Cortex of kidney (tissue), 1 donor: ENCODE measurements at places on chromosomes 13 and 19.

GRCh38 chr13:112685896-112686295 lies 3.9 kb upstream of the ATP11A start:
- DNase-seq, result no peak

GRCh38 chr13:38213314-38213713 lies 136.3 kb upstream of the UFM1 start:
- no peak for DNase-seq

- DNase-seq, result no peak
Measured at GRCh38 chr13:69092615-69093322, 1014.9 kb upstream of the ATXN8OS start.

DNA sequence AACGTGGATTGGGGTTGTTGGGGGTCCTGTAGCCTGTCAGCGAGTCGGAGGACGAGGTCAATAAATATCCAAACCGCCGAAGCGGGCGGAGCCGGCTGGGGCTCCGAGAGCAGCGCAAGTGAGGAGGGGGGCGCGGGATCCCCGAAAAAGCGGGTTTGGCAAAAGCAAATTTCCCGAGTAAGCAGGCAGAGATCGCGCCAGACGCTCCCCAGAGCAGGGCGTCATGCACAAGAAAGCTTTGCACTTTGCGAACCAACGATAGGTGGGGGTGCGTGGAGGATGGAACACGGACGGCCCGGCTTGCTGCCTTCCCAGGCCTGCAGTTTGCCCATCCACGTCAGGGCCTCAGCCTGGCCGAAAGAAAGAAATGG lies 754 bp upstream of the SIX5 start:
- no peak for DNase-seq

GRCh38 chr13:100100115-100100879 lies 11.4 kb downstream of the PCCA start:
- no peak for DNase-seq

GRCh38 chr13:22717036-22717435 lies 463.7 kb upstream of the SGCG start:
- no peak for DNase-seq

DNA sequence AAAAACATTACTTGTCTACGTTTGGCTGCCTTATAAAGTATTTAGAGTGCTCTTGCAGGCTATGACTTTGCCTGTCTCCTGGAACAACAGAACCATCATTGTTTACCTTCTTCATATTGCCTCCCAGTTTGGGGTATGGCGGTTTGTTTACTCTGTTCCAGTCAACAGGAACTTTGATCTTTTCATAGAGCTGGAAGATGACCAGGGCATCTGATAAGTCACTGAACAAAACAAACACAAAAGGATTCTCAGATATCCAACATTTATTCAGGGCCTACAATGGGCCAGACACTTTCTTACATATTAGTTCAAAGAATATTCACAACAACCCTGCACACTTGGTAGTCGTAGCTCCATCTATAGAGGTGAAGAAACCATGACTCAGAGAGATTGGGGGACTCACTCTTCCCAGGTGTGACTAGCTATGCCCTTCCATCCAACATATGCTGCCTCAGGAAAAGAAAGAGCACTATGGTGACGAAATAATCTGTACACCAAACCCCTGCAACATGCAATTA lies 38.4 kb upstream of the CPB2 start:
- no peak for DNase-seq

DNA sequence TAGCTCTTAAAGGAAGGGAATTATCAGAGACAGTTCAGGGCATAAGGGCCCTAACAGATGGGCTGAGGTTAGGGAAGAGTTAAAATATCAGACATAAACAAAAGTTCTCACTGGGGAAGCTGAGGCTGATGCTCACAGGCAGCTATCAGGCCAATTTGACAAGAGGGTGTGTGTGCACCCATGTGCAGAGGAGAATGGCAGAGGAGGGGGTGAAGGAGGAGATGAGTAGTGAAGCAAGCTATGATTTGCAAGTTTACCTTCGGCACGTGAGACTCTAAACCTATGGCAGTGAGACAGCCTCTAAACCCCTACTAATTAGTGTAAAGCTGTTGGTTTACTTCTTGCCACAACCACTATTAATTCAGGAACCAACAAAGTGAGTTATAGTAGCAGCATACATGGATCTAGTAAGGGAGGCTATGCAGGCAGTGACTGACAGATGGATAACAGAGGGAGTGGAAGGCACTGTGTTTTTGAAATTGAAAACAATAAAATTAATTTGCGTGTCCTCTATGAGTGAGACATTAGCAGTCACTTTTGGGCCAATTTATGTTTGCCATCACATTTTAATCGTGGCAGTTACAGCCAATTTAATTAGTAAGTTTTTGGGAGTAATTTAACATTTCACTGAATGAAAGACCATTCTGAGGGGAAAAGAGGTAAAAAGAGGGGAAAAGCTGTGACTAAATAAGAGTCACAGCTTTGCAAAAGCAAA lies 99.6 kb upstream of the HTR2A start:
- DNase-seq, result no peak

DNA sequence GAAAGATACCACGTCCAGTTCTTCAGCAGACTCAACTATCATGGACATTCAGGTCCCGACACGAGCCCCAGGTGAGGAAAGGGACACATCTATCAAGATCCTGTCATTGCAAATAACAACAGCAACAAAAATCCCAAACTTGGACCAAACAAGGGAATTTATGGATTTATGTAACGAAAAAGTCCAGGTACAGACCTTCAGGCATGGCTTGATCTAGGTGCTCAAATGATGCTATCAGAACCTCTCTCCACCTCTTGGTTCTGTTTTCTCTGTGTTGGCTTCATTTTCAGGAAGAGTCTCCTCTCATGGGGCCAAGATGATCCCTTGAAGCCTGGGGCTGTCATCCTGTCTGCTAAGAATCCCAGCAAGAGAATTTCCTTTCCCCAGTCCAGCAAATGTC lies 2.9 kb downstream of the FXYD5 start:
- DNase-seq, result no peak

DNA sequence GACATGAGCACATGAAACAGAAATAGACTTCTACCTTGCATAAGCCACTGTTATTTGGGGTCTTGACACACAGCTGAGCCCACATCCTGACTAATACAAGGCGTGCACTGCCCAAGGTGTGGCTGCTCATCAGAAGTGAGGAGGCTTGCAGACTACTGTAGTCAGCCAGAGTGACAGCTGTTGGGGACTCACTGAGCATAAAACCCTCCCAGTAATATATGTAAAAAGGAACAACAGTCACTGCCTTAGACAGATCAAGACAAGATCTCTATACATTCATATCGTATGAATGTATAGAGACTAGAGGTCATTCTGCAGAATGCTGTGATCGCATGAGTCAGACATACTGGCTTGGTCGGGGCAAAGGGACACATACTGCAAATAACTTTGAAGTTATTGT lies 4.1 kb upstream of the C1QTNF9B start:
- DNase-seq, result no peak

GRCh38 chr13:111659219-111659775 lies 338.9 kb downstream of the TEX29 start:
- DNase-seq, result no peak

GRCh38 chr13:57932061-57932460 lies 300.5 kb downstream of the PCDH17 start:
- DNase-seq, result no peak

DNA sequence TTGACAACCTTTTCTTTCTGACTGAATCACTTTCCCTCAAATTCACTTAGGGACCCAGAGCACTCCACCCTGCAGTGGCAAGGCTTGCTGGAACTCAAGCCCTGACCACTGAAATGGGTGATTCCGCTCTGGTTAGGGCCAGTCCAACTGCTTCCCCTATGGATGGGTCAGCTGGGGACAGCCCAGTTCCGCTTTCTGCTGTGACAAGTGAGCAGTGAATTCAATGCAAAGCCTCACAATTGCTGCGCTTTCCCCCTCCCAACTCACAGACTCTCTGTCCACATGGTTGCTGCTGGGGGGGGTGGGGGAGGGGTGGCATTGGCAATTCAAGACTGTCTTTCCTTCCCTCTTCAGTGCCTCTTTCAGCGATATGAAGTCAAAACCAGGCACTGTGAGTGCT lies 18.7 kb downstream of the CD70 start:
- DNase-seq, result no peak

DNA sequence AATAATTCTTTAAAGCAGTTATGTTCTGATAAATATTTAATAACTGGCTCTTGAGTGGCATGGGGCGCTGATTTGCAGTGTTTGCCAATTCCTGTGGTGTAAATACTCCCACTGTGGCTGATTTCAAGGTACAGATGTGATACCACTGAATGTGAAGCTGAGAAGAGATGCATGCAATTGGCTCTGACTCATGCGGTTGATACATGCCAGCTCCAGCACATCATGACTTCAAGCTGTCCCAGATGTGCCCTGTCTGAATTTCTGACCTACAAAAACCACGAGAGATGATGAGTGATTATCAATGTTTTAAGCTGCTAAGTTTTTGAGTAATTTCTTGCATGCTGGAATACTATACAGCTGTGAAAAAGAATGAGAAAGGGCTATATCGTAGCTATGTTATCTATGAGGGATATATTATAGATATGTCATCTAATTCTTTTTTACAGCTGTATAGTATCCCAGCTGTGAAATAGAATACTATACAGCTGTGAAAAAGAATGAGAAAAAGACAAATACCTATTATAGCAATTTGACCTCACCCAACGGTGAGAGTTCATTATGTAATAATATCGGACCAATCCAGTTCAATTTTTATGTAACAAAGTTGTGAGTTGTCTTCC lies 7.6 kb upstream of the ACSBG2 start:
- no peak for DNase-seq

- no peak for DNase-seq
Measured at GRCh38 chr13:32039056-32039455, 7.5 kb downstream of the FRY start.

GRCh38 chr13:93222976-93223375 lies 3.6 kb upstream of the GPC6 start:
- no peak for DNase-seq

DNA sequence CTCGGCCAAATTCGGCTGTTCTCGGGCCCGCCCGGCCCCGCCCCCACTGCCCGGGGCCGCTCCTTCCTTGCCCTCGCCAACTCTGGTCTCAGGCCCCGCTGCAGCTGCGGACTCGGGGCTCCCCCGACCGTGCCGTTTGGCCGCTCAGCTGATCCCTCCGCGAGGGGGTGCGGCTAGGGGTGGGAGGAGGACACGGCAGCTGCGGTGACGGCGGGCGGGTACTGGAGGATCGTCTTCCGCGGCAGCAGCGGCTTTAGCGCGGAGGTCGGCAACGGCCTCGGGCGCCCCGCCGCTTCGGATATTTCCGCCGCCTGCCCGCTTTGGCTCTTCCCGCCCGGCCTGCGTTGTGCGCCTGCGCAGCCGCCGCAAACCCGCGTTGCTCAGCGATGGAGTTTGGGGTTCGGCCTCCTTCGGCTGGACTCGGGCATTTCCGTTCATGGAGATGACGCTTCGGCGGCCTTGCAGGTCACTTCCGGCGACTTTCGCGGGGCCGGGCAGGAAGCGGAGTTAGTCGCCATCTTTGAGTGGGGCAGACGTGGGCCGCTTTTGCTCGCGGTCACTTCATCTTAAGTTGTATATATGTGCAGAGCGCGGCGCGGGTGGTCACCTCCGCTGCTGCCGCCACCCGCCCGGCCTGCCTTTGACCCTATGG lies 338 bp upstream of the UBE2M start:
- no peak for DNase-seq
